ENCODE measurements at places on chromosomes 4 and X. TPM values are rescaled to one million over a fixed set of nuclear protein-coding genes. Genes with fewer than 3 reads are reported as not detected.

STK32B gene
- polyA plus RNA-seq: 8.6 TPM

ANOS1 gene
- 8.0 TPM for polyA plus RNA-seq

PRSS12 gene
- polyA plus RNA-seq: 7.7 TPM

IL9R gene
- 0.10 TPM for polyA plus RNA-seq

CFAP99 gene
- polyA plus RNA-seq: 0.55 TPM

SLC25A43 gene
- polyA plus RNA-seq: 7.7 TPM

DNA sequence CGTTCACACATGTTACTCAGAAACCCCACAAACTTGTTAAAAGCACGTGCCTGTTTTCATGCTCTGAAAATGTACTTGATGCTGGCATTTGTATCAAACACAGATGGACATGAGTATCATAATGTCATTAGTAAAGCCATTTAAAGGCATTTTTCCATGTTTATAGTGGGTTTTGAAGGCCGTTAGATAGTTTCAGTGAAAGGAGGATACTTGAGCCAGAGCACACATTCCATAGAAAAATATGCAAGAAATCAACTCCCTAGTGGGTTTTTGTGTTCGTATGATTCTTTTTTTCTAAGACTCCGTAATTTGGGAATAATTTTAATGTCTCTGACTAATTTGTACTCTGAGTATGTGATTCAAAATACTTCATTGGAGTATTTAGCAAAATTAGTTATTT is 216.2 kb upstream of the BMP3 start:
- DNase-seq: no peak

- DNase-seq: no peak
Observed at GRCh38 chr4:153223427-153223801, 19.2 kb downstream of the TRIM2 start.

GRCh38 chr4:1447676-1448588 is 41.7 kb upstream of the NKX1-1 start:
- no peak for DNase-seq

- DNase-seq: no peak
Observed at GRCh38 chrX:458631-459061, 71.9 kb upstream of the PPP2R3B start.

- DNase-seq: no peak
Observed at GRCh38 chr4:37279894-37280592, 35.5 kb downstream of the NWD2 start.

DNA sequence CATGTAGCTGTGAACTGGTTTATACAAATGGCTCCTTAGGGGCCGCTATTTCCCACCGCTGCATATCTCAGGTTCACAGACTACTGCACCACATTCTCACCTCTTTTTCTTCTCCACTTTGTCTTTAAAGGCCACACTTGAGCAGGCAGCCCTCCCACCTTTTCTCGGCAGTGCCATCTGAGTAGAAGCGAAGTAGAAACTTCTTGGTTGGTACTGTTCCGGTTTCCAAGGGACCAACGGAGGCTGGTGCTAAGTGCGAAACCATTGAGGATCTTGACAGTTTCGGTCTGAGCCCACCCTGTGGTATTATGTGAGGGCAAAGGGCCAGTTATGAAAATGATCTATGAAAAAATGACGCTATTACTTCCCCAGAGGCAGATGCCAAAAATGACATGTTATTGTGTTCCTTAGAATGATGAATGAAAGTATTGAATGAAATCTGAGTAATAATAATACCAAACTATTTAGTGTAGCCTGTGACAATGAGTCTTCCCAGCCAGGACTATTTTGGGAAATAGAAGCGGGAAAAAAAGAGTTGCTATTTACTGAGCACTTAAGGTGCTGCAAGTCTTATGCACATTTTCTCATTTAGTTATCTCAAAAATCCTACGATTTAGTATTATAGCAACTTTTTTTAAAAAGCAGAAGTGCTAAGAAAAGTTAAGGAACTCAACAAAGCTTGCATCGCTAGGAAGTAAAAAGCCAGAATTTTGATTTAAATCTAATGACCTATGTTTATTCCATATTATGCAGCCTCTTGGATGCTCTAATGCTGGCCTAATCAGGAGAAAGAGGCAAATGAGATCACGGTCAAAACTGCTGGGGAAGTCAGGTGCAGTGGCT is 29.6 kb upstream of the CHRNA9 start:
- no peak for DNase-seq

DNA sequence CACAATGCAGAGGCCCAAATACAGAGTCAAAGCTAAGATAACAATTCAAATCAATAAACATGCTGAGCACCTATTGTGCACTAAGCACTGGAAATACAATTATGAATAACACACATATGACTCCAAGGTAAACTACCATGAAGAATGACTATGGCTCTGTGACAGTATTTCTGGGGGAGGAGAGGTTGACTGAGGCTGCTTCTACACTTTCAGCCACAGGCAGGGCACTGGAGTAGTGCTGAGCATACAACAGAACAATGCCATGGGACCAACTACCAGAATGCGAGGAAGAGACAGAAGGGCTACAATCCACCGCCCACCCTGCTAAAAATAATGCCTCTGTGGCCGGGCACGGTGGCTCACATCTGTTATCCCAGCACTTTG is 13.7 kb downstream of the TEC start:
- DNase-seq: no peak

DNA sequence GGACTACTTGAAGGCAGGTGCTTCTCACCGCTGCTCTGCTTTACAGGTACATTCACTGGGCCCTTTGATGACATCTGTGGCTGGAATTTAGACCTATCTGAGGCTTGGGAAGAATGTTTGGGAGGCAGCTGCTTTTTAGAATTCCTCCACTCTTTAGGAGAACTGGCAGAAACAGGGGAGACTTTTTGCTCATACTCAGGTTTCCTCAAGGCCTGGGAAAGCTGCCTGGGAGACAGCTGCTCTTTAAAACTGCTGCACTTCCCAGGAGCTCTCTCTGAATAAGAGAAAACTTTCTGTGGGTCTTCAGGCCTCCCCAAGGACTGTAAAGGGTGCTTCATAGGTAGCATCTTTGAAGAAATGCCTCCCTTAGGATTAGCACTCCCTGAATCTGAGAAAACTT is 14.3 kb downstream of the CT47C1 start:
- no peak for DNase-seq

- DNase-seq: no peak
Observed at GRCh38 chr4:146790515-146790914, 151.8 kb downstream of the POU4F2 start.

All from right renal cortex interstitium (tissue), 3 donors.